ENCODE measurements at places on chromosomes 12 and 14.
A peak's percentile ranks its signal among the peaks of the same experiment; 100 is the strongest.

DNA sequence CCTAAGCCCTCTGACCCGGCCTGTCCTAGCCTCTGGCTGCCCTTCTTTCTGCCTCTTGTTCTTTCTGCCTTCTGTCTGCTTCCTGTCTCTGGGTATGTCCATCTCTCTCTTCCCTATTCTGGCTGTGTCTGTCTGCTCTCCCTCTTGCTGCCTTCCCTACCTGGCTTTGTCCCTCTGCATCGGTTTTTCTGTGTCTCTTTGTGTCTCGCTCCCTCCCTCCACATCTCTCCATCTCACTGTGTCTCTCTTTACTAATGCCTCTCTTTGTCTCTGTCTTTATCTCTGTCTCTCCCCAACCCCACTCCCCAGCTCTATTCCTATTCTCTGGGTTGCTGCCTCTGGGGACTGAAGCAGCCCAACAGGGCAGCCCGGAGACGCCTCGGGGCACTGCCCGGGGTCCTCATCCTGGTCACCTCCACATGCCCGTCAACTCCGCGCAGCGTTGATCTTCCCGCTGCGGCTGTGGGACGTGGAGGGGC lies 10.1 kb downstream of the SHMT2 start:
- DNase-seq = peak; percentile 22

DNA sequence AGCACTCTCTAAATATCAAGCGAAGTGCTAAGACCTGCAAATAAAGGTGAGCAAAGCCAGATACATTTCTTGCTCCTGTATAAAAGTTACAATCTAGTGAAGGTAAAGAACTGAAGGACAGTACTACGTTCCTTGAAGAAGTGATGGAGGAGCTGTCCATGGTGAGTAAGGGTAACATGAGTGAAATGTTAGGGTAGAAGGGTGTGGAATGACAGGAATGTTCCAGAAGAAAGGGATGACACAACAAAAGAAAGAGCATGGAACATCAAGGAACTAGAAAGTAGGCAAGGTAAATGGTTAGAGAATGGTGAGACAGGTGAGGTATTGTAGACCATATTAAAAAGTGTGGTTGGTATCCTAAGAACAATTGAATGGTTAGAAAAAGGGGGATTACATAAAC lies 272.4 kb downstream of the ACSS3 start:
- DNase-seq = no peak

- DNase-seq = no peak
Measured at GRCh38 chr12:122845041-122845864, 10.0 kb downstream of the HIP1R start.

DNA sequence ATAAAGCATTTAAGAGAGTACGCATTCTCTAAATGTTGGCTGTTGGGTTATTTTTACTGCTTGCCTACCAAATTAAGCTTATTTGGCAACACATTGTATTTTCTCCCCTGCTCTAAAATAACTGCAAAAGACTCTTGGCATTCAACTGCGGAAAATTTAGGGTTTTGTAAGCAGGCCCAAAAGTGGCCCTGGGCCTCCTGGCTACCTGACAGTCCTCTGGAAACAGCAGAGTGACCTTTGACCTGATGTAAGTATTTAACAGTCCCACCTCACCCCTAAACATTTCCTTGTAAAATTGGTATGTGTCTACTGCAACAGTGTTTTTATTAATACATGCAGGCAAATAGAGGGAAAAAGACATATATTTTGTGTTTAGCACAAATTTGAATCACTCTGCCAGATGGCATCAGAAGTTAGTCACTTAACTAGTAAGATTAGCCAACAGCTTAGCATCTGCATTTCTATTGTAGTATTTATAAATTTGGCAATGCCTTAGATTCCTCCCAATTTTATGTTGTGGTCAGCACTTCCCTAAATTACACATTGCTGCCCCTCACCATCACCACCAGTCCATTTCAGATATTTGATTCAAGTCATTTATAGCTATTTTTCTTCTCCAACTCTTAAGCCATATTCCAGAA lies 11.2 kb downstream of the LLPH start:
- DNase-seq = no peak

- no peak for DNase-seq
Measured at GRCh38 chr12:51779876-51780275, 68.6 kb downstream of the FIGNL2 start.

DNA sequence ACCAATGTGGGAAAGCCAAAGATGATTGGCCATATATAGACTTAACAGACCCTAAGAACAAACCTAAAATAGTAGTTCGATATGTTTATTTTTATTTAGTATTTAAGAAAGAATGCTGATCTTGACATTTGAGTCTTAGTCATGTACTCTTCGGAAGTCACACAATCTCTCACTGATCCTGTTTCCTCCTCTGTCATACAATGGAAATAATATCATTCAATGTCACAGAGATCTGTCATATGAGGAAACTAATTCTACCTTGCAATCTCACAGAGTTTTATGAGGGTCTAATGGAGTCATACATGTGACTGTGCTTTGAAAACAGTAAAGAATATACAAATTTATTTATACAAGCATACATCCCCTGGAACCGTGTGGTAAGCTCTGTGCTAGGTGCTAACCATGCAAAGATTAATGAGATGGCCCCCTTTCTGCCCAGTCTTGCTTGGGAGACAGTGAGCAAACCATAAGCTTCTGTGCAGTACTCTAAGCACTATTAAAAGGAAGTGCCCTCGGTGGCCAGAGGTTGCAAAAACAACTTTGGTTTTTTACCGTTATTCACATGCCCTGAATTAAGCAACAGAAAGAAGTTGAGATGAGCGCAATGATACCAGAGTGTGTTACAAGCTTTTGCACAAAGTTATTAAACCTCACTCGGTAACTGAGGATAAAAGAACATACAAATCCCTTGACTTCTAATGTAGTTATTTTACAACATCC lies 1.7 kb upstream of the LIN7A start:
- DNase-seq = no peak

- DNase-seq = peak; percentile 79
Measured at GRCh38 chr12:8629486-8630033, 16.9 kb upstream of the AICDA start.

GRCh38 chr14:81855007-81855406 lies 321.4 kb upstream of the SEL1L start:
- no peak for DNase-seq
